ENCODE measurements at places on chromosomes 5 and 9.

GRCh38 chr5:92907938-92908606, 672.9 kb downstream of the NR2F1-AS1 start:
- no peak for DNase-seq

DNA sequence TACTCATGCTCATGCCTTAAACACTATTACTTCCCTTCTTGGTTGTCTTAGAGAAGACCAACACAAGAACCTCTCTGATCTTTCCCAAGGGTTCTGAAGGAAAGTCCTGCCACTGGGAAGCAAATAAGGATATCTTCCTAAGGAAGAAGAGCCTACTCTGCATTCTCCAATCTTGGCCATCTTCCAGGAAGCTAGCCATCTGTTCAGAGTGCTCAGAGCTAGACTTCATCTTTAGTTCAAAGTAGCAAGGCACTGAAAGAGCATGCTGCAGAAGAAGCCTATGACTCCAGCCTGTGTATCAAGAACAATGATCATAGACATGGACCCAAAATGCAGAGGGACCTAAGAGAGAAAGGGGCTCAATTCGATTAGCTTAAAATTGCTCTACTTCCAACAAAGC, 114.7 kb downstream of the KIAA0825 start:
- no peak for DNase-seq

GRCh38 chr9:4706971-4707622, 27.7 kb downstream of the CDC37L1 start:
- DNase-seq = no peak

DNA sequence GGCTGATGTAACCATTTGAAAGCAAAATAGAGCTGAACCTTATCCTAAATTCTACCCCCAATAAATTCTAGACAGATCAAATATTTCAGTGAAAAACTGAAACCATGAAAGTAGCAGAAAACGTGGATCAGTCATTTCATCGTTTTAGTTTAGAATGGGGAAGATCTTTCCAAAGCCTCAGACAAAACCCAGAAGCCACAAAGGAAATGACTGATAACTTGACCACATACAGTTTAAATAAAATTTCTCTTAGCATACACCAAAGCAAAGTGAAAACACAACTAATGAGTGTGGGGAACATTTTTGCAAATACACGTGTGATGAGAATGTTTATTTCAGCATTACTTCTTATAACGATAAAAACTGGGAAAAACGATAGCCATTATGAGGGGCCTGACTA, 284.8 kb downstream of the ADGRV1 start:
- no peak for DNase-seq

DNA sequence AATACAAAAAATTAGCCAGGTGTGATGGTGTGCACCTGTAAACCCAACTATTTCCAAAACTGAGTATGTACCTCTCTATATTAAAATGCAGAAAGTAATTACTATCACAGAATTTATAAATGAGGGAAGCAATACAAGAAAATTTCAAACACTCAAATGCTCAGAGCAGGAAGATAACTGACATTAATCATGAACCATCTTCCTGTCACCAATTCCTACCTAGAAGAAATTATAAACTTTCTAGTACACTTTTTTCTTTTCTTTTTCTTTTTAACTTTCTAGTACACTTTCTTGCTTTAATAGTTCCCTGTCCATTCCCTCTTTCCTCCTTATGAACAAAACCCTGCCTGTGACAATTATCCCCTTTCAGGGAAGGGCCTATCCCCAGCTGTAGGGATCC, 106.8 kb downstream of the MED27 start:
- no peak for DNase-seq

DNA sequence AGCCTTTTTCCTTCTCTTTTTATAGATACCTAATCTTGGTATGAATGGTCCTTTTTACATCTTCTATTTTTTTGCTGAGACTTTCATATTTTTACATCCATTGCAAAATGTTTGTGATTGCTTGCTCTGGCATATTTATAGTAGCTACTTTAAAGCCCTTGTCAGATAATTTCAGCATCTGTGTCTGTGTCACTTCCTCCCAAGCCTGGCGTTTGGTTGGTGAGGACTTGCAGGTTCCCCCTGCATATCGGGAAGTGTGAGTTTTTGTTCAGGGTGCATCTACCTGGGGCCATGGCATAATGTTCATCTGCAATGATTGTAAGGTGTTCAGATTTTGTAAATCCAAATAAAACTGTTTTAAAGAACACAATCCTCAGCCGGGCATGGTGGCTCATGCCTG, 8.9 kb downstream of the FBXW5 start:
- no peak for DNase-seq

Measured in GM13977 (cell line).